ENCODE measurements at places on chromosomes 3 and 15. TPM values are rescaled to one million over a fixed set of nuclear protein-coding genes. Genes with fewer than 3 reads are reported as not detected.

ECE2 gene
- not detected for total RNA-seq

ACVR2B gene
- 6.2 TPM for total RNA-seq

TAMM41 gene
- 11.2 TPM for total RNA-seq

SAMD7 gene
- not detected for total RNA-seq

Data from heart right ventricle (tissue), 16 donors.